ENCODE measurements at places on chromosomes 11 and 22. TPM values are rescaled to one million over a fixed set of nuclear protein-coding genes. Genes with fewer than 3 reads are reported as not detected.

SSH3 gene
- 28.5 TPM for total RNA-seq

MMP13 gene
- total RNA-seq: 0.21 TPM

GRCh38 chr11:20002312-20003216 is 157.7 kb downstream of the DBX1 start:
- H3K36me3 ChIP-seq: no peaks in the 10 kb centered on the region
- H3K4me3 ChIP-seq: no peak overlapping the region
- DNase-seq: no peak
- peak overlapping the region; percentile 27 for H3K27ac ChIP-seq
- H3K27me3 ChIP-seq: no peaks in the 10 kb centered on the region
- peaks cover 35% of the 10 kb centered on the region for H3K4me1 ChIP-seq

- no peak overlapping the region for H3K4me3 ChIP-seq
- H3K27me3 ChIP-seq: no peaks in the 10 kb centered on the region
- H3K27ac ChIP-seq: peak overlapping the region; percentile 68
- DNase-seq: no peak
- H3K4me1 ChIP-seq: peaks cover 76% of the 10 kb centered on the region
Observed at GRCh38 chr11:125287491-125288210, 123.1 kb downstream of the PKNOX2 start.

- no peak for DNase-seq
- no peaks in the 10 kb centered on the region for H3K27me3 ChIP-seq
- H3K36me3 ChIP-seq: no peaks in the 10 kb centered on the region
- no peak overlapping the region for H3K27ac ChIP-seq
- H3K4me3 ChIP-seq: no peak overlapping the region
- H3K4me1 ChIP-seq: no peaks in the 10 kb centered on the region
Observed at GRCh38 chr11:134479206-134480135, 67.4 kb upstream of the B3GAT1 start.

DNA sequence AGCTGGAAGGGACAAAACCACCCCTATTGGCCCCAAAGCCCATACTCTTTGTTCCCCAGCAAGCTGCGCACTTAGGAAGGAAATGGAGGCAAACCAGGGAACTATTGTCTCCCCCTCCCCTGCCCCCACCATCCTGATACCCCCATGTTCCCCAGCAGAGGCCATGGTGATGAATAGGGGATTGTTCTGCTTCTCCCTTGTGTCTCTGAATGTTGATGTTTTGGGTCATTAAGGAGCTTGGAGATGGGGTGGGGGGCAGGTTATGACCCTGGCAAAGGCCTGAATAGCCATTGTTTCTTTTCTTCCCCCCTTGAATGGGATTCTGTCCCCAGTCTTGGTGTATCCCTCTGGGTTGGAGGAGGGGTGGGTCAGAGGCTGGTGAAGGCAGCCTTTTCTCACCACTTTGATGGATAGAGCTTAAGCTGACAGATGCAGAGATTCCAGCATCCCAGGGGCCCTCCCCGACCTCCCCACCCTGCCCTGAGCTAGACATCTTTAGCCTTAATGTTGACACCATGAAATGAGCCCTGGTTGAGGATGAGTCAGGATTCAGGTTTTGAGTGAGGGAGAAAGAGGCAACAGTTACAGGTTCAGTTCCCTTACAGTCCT is 8.3 kb downstream of the DTX4 start:
- DNase-seq: peak; percentile 32
- no peaks in the 10 kb centered on the region for H3K36me3 ChIP-seq
- H3K4me3 ChIP-seq: no peak overlapping the region
- no peak overlapping the region for H3K27ac ChIP-seq
- H3K27me3 ChIP-seq: peaks cover 26% of the 10 kb centered on the region
- H3K4me1 ChIP-seq: no peaks in the 10 kb centered on the region

DNA sequence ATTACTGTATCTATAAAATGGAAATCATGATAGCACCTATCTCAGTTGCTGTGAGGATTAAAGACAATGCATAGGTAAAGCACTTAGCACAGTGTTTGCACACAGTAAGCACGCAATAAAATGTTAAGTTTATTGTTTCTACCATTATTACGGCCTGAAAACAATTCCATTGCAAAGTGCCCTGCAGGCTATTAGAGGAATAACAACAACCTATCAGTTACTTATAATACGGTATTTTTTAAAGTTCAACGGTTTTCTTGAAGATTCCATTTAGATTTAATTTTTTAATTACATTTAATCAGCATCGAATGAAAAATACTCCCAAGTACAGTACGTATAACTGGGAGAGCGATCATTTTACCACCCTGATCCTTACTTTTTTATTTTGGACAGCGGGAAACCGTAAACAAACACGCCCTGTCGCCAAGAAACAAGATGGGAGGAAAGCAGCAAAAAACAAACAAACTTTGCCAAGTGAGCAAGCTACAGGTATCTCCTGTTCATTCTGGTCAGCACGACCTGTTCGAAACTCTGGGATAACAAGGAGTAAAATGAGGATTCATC is 893 bp downstream of the SLC36A4 start:
- H3K27ac ChIP-seq: peak overlapping the region; percentile 94
- peaks cover 4% of the 10 kb centered on the region for H3K4me1 ChIP-seq
- H3K36me3 ChIP-seq: no peaks in the 10 kb centered on the region
- peak overlapping the region; percentile 92 for H3K4me3 ChIP-seq

DNA sequence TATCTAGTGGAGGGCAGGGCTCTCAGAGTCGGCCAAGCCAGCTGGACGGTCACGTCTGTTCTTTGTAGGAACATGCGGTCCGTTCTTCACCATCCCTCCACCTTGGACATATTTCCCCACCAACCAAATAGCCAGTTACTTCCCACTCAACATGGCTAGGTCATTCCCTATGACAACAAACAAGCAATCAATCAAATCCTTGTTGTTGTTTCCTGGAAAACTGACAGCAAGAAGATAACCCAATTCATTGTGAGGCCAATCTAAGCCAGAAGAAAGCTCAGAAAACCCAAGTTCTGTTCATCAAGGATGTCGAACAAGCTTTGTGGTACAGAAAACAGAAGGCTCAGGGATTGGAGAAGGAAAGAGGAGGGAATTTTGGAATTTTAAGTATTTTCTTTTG is 10.9 kb downstream of the PLAAT5 start:
- H3K27me3 ChIP-seq: peaks cover 42% of the 10 kb centered on the region
- H3K4me1 ChIP-seq: no peaks in the 10 kb centered on the region
- peaks cover 3% of the 10 kb centered on the region for H3K36me3 ChIP-seq
- no peak for DNase-seq
- no peak overlapping the region for H3K27ac ChIP-seq

- H3K36me3 ChIP-seq: no peaks in the 10 kb centered on the region
- no peak overlapping the region for H3K4me3 ChIP-seq
- H3K4me1 ChIP-seq: no peaks in the 10 kb centered on the region
- DNase-seq: no peak
Observed at GRCh38 chr22:21067901-21068680, 22.3 kb downstream of the LRRC74B start.

DNA sequence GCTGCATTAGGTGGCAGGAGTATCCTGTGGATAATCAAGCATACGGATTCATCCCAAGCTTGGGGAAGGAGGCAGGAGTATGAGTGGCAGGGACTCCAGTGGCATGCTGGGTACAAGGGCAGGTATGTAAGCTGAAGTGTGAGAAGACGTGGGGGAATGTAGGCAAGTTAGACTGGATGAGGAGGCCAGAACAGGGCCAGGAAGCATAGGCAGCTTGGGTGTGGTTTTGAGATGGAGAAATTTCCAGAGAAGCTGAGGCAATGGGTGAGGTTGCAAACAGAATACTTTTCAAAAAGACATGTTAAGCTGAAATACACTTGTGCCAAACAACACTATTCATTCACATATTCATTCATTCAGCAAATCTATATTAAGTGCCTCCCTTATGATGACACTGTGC is 43.1 kb upstream of the AMOTL1 start:
- no peaks in the 10 kb centered on the region for H3K4me1 ChIP-seq
- no peak overlapping the region for H3K4me3 ChIP-seq
- H3K27ac ChIP-seq: no peak overlapping the region
- no peak for DNase-seq
- H3K36me3 ChIP-seq: no peaks in the 10 kb centered on the region

GRCh38 chr22:18044548-18045271 is 20.3 kb upstream of the MICAL3 start:
- no peak for DNase-seq
- H3K36me3 ChIP-seq: no peaks in the 10 kb centered on the region
- H3K4me3 ChIP-seq: no peak overlapping the region
- H3K27ac ChIP-seq: no peak overlapping the region
- no peaks in the 10 kb centered on the region for H3K27me3 ChIP-seq

DNA sequence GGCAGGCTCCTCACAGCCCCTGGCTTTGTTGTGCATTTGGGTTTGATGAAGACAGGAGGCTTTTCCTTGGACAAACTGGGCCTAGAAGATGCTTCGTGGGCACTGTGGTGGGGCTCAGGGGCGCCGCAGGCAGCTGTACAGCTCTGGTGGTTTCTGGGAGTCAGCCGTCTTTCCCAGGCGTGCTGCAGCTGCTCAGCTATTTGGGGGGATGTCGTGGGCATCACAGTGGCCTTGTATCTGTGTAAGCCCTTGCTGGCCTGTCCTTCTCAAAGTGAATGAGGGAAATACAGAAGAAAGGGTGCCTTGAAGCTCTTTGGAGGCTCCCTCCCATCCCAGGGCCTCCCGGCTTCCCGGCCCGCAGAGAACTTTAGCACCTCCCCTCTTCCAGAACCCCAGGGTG is 89.5 kb downstream of the TBC1D22A start:
- no peaks in the 10 kb centered on the region for H3K27me3 ChIP-seq
- H3K4me3 ChIP-seq: no peak overlapping the region
- peaks cover 2% of the 10 kb centered on the region for H3K4me1 ChIP-seq
- H3K27ac ChIP-seq: no peak overlapping the region

All from osteocyte (in vitro differentiated cells).